Occipital lobe (tissue), 3 donors: ENCODE measurements at places on chromosomes 13 and 19.
A peak's percentile ranks its signal among the peaks of the same experiment; 100 is the strongest.

GRCh38 chr19:639253-640160 is at the start of gene FGF22:
Gene FGF22 (plus strand): TSS chr19:639879. CDS start chr19:639926, 47 bp downstream.
- peak; percentile 95 for DNase-seq

GRCh38 chr13:107239213-107239612 is 671.3 kb upstream of the ARGLU1 start:
- no peak for DNase-seq

DNA sequence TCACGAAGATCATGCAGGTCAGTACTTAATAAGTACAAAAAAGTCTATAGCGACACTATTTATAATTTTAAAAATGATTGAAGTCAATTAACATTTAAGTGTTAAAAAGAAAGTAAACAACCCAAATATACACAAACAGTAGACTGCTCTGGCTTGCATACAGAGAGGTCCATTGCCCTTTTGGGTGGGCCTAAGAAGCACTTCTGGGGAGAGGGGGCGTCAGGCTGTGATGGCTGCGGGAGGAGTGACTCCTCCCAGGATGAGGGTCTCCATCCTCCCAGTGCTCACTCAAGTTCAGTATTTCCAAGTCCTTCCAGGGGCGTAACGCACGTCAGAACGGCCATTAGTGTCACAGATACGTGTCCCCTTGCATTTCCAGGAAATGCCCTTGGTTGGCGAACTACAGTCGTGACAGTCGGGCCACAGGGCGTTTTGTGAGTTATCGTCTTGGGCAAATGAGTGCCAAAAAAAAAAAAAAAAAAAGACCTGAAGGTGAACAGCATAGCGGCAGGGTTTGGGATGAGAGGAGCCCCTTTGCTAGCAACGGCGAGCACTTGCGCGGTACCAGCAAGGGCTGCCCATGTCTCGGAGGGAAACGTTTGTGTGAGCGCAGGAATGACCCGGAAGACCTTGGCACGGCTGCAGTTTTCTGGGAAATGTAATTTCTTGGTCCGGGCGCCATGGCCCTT is at the start of gene SCGB2B2:
Gene SCGB2B2, minus strand, starts transcription at position 463 of the 689 bp plus-strand sequence. CDS start 82,596 bp downstream, outside the sequence.
- DNase-seq: peak; percentile 91

- no peak for DNase-seq
Observed at GRCh38 chr13:47726394-47726793, 274.7 kb downstream of the SUCLA2 start.

- DNase-seq: no peak
Observed at GRCh38 chr19:19321141-19321577, 530 bp downstream of the MAU2 start.

GRCh38 chr19:56822755-56823154 is 17.8 kb downstream of the PEG3 start:
- DNase-seq: no peak

- DNase-seq: no peak
Observed at GRCh38 chr13:36925603-36926002, 5.6 kb upstream of the SMAD9 start.

GRCh38 chr13:52599848-52600603 is 42.2 kb upstream of the HNRNPA1L2 start:
- no peak for DNase-seq

- DNase-seq: no peak
Observed at GRCh38 chr19:28701491-28701890, 511.5 kb downstream of the UQCRFS1 start.

- no peak for DNase-seq
Observed at GRCh38 chr13:48158290-48158689, 63.4 kb upstream of the MED4 start.

DNA sequence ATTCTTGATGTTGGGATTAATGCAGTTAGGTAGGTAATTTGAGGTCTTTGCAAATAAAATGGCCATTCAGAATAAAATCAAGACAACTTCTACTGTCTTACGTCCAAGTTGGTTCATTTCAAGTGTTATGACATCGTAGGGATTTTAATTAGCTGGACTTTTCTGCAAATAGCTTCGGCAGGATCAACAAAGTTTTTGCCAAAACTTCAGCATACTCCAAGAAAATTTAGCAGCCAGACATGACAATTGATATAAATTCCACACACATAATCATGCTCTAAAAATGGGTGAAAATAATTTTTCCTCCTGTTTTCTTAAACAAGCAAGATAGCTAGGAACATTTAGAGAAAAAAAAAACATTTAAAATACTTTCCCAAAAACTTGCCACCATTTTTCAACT is 158.8 kb downstream of the RGCC start:
- no peak for DNase-seq

- DNase-seq: no peak
Observed at GRCh38 chr13:78572459-78572858, 30.9 kb downstream of the POU4F1 start.

- DNase-seq: no peak
Observed at GRCh38 chr13:42538996-42539395, 35.0 kb upstream of the TNFSF11 start.

DNA sequence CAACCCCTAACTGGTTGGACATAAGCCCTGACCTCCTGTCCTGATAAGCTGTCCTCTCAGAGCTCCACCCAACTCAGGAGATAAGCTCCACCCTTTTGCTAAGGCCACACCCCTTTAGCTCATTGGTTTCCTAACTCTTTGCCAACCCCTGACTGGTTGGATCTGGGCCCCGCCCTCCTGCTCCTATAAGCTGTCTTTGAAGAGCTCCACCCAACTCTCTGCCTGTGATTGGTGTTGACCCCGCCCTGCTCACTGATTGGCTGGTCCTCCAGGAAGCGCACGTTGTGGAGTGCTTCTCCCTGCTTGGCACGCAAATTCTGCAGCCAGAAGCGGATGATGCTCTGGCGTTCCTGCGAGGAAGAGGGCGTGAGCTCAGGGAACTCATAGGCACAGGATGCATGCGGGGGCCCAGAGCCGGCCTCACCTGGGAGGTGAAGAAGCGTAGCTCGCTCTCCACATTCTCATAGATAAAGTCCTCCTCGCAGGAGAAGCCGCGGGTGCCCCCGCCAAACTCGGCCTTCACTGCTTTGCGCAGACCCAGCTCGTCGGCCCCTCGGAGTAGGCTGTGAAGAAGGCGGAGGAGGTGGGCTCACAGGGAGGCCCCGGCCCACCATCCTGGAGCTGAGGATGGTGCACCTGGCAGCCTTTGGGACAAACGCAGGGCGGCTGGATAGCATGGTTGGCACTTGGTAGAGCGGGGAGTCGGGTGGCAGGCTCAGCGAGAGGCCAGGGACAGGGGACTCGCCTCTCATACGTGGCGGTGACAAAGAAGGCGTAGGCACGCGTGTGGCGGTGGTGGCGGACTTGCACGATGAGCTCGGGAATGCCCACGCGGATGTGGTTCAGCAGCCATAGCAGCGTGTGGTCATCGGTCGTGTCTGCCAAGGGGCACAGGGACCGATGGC is 1.7 kb downstream of the ANO8 start:
- no peak for DNase-seq
